ENCODE measurements at places on chromosomes 4 and X.

DNA sequence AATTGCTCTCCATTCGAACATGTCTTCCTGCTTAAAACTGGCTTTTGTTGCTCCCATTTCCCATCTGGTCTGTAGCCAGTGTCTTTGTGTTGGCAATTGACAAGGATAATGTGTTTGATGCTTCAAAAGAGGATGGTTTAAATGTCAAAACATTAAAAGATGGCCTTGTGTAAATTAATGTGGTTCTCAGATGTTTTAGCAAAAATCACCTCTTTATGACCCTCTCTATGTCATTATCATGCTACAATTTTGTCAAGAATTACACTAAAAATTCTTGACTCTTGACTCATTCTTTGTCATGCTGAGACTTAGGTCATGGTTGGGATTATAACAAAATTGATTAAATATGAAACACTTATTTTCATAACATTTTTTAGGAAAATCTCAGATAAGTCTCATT, 47.4 kb downstream of the TMEM131L start:
- no peak for DNase-seq

DNA sequence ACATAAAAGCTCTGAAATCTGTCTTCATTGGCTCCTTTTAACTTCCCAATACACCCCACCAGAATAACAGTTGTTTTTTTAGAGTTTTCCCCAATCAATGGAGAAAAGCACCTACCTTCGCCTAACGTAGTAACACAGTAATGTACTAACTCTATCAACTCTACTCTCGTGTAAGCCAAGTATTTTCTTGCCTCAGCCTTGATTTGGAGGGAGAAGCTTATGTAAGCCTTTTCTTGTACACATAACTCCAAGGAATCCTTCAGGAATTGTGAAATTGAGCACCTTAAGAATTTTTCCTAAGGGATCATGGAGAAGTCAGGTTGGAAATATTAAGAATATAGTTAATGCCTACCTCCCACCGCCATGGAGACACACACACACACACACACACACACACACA, 181.2 kb downstream of the RAPGEF2 start:
- no peak for DNase-seq

- DNase-seq: no peak
Measured at GRCh38 chr4:127491571-127491970, 141.2 kb upstream of the INTU start.

DNA sequence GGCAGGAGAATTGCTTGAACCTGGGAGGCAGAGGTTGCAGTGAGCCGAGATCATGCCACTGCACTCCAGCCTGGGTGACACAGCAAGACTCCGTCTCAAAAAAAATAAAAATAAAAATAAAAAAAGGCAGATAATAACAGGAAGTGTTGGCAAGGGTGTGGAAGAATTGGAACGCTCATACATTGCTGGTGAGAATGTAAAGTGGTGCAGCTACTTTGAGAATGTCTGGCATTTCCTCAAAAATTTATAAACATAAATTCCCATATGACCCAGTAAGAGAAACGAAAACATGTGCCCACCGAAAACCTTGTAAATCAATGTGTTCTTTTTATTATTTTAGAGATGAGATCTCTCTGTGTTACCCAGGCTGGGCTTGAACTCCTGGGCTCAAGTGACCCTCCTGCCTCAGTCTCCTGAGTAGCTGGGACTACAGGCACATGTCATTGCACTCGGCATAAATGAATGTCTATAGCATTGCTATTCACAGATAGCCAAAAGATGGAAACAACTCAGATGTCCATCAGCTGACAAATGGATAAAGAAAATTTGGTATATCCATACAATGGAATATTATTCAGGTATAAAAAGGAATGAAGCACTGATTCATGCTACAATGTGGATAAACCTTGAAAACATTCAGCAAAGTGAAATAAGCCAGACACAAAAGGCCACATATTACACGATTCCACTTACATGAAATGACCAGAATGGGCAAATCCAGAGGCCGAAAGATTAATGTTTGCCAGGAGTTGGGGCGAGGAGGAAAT, 63.7 kb upstream of the PLAC1 start:
- DNase-seq: no peak

DNA sequence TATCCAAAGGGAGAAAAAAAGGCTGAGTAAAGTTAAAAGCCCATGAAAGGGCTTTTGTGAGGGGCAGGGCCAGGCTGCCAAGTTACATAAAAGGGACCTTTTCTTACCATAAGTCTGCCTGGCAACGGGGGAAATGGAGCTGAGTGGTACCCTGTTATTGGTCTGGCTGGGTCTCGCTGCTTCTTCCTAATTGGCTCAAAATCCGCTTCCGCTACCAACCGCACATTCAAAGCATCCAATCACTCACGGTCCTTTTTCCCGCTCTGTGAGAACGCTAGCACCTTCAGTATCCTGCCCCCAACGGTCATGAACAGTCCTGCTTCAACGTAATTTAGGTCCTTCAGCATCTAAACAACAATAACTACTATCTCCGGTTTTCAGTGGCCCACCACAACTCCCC, 611 bp downstream of the TEX11 start:
- DNase-seq: no peak

DNA sequence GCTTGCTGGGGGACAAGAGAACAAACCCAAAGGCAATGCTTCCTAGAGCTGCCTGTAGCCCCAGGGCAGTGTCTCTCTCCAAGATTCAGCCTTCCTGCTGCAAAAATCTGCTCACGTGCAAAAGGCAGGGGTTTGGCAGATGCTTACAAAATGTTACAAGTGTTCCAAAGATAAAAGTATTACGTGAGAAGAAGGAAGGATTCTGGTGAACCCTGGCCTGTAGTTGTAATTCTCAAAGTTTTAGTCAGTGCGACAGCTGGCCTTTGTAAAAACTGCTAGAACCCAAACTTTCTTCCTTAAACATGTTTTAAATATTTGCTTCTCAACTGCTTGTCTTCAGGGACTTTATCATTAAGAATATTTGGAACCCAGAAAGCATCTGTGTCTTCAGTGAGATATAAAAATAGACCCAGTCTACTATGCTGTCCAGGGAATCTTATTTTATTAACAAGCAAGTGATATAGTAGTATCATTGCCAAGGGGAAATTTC, 232.3 kb downstream of the FRMPD4 start:
- DNase-seq: no peak

GRCh38 chrX:70476934-70477733, 32.5 kb downstream of the DLG3 start:
- no peak for DNase-seq

GRCh38 chrX:69085151-69085550, 80.1 kb downstream of the PJA1 start:
- no peak for DNase-seq

GRCh38 chrX:84865113-84865512, 138.6 kb upstream of the APOOL start:
- no peak for DNase-seq

DNA sequence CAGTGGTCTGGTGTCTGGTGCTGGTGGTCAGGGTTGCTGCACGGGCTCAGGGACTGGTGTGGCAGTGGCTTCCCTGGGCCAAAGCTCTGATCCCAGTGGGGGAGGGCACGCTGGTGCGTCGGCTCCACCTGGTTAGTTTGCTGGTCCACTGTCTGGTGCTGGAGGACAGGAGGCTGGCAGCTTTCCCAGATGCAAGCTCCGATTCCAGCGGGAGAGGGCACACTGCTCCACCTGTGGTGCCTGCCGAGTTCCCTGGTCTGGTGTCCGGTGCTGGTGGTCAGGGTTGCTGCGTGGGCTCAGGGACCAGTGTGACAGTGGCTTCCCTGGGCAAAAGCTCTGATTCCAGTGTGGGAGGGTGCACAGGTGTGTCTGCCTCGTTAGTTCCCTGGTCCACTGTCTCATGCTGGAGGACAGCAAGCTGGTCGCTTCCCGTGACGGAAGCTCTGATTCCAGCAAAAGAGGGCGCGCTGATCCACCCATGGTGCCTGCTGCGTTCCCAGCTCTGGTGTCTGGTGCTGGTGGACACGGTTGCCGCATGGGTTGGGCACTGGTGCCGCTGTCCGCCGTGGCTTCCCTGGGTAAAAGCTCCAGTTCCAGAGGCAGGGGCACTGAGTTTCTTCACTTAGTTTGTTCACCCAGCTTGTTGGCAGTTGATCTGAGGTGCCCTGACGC, 5.8 kb downstream of the VMA21 start:
- DNase-seq: no peak

DNA sequence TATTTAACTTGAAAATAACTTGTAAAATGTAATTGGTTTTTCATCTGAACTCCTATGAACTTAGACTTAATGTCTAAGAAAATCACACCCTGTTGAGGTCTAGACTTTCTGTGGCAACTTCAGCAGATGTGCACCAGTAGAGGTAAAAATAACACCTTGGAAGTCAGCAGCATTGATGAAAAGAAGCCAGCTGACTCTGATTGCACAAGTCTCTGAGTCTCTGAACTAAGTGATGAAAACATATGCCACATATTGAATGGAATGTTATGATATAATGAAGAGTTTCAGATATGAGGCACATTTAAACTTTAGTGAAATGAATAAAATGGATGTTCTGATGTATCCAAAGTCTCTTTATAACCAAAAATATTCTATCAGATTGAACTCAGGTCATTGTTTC, 155.4 kb downstream of the GPM6A start:
- no peak for DNase-seq

- no peak for DNase-seq
Measured at GRCh38 chrX:53317365-53318069, 36.1 kb upstream of the IQSEC2 start.

- no peak for DNase-seq
Measured at GRCh38 chr4:153294631-153295030, 49.9 kb upstream of the MND1 start.

DNA sequence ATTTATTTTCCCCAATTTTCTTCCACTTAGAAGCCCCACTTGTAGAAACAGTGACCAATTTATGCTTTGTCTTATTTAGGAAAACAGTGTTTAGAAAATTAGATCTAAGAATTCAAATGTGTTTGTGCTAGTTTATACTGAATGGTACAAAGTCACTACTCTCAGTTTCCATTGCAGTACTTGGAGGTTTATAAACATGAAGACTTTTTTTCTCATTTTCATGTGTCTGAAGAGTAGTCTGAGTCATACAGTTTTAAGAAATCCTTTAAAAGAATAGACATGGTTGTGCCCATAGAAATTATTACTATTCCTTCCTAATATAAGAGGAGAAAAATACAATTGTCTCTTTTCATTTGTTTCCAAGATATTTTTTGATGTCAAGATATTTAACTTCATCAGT, 458.7 kb downstream of the NAF1 start:
- no peak for DNase-seq

GRCh38 chr4:168643111-168643795, 146.4 kb downstream of the PALLD start:
- DNase-seq: no peak

GRCh38 chr4:112172180-112172579, 26.9 kb downstream of the FAM241A start:
- no peak for DNase-seq

GRCh38 chrX:112473654-112474053, 206.1 kb downstream of the LHFPL1 start:
- no peak for DNase-seq

GRCh38 chrX:70405003-70405402, 18.1 kb upstream of the GDPD2 start:
- no peak for DNase-seq

GRCh38 chrX:130975947-130976346, 72.9 kb upstream of the ENOX2 start:
- no peak for DNase-seq

GRCh38 chr4:56703378-56703777, 22.3 kb upstream of the HOPX start:
- DNase-seq: no peak

- DNase-seq: no peak
Measured at GRCh38 chr4:6416518-6417286, 55.7 kb downstream of the PPP2R2C start.

DNA sequence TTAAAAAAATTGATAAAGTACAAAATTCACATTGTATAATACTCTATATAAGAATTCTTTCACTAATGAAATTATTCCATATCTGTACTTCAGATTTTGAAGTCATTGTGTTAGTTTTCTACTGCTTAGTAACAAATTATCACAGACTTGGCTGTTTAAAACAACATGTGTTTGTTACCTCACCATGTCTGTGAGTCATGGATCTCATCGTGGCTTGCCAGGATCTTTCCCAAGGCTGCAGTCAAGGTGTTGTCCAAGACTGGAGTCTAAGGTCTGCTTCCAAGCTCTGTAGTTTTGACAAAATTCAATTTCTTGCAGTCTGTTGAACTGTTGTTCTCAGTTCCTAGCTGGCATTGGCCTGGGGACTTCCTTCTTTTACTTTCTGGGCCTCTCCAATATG, 1286.9 kb downstream of the ADGRL3 start:
- DNase-seq: no peak

GRCh38 chr4:153227469-153228075, 23.3 kb downstream of the TRIM2 start:
- no peak for DNase-seq

GRCh38 chrX:107710617-107711391, 64.8 kb downstream of the TSC22D3 start:
- no peak for DNase-seq

- DNase-seq: no peak
Measured at GRCh38 chr4:11470438-11471045, 41.8 kb upstream of the HS3ST1 start.

GRCh38 chr4:139523076-139523475, 32.9 kb downstream of the SETD7 start:
- no peak for DNase-seq

- no peak for DNase-seq
Measured at GRCh38 chr4:52950226-52950625, 88.1 kb downstream of the RASL11B start.

GRCh38 chrX:56211701-56212100, 20.5 kb upstream of the KLF8 start:
- no peak for DNase-seq

DNA sequence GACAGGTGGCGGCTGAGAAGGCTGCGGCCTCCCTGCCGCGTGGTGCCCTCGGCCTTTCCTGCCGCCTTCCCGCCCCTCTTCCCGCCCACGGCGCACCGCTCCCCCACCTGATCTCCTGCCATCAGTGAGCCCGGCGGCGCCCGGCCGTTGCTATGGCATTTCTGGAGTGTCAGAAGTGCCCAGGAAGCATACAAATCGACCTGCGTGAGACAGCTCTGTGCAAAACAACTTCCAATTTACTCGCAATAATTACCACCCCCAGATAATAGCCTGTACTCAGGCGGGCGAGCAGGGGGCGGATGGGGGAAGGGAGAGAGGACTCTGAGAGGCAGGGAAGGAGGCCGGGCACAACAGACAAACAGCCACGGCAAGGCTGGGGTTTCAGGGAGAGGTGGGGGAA, 16.6 kb upstream of the ERCC6L start:
- DNase-seq: no peak

DNA sequence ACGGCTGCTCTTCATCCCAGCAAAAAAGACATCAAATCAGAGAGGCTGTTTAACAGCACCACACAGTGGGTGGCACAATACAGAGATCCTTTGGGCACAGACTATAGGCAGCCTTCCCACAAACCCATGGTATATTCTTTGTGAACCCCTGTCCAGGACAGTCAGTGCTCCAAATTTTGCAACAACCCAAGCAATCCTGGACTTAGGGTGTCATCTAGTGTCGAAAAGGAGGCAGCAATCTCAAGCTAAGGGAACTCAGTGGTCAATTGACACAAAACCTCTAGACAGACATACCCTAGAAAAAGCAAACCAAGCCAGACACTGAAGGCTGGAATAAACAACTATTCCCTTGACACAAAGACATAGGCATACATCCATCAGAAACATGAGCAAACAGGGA, 137.4 kb downstream of the BMP15 start:
- no peak for DNase-seq

GRCh38 chrX:155966876-155967275, 30.6 kb upstream of the IL9R start:
- DNase-seq: no peak
